Left lung (tissue), 14 donors: ENCODE measurements at places on chromosomes 6 and 20. TPM values are rescaled to one million over a fixed set of nuclear protein-coding genes. Genes with fewer than 3 reads are reported as not detected.

Gene SLC52A3
- total RNA-seq, result 1.6 TPM

GRCh38 chr6:73353636-73354593, at the start of gene DPPA5:
TSS of gene DPPA5 (minus strand) at chr6:73354276. CDS start at chr6:73354225, 51 bp downstream.
- no peaks in the 10 kb centered on the region for H3K36me3 ChIP-seq
- H3K27ac ChIP-seq, result no peak within 1 kb of the TSS
- H3K4me1 ChIP-seq, result no peaks in the 10 kb centered on the region
- DNase-seq, result no peak
- H3K4me3 ChIP-seq, result no peak within 1 kb of the TSS

Gene TOX2
- total RNA-seq, result 29.9 TPM

- no peaks in the 10 kb centered on the region for H3K36me3 ChIP-seq
- H3K4me1 ChIP-seq, result no peaks in the 10 kb centered on the region
- H3K27me3 ChIP-seq, result no peaks in the 10 kb centered on the region
- DNase-seq, result no peak
- H3K4me3 ChIP-seq, result no peak overlapping the region
Measured at GRCh38 chr6:145096846-145097245, 638.5 kb downstream of the EPM2A start.

- peaks cover 36% of the 10 kb centered on the region for H3K4me1 ChIP-seq
- H3K4me3 ChIP-seq, result no peak overlapping the region
- DNase-seq, result no peak
- H3K27ac ChIP-seq, result no peak overlapping the region
Measured at GRCh38 chr6:11413117-11413687, 124.3 kb upstream of the TMEM170B start.

DNA sequence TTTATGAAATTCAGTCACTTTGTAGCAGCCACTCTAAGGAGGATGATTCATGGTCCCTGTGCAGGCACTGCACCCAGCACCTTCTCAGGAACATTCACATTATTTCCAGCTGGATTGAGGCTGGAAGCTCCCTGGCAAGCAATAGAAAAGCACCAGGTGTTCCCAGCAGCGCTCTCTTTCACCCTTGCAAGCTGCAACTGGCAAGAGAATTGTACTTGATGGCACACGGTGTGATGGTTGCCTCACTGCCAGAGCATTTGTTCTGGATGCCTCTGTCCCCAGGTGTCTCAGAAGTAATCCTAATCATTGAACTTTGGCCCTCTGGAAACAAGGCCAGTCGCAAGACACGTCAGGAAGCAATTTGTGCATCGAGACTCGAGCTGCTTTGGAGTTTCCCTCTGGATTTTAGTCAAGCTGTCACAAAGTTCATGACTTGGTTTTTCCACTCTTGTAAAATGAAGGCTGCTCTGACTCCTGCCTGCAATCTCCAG, 24.9 kb upstream of the PHACTR2 start:
- no peak overlapping the region for H3K27ac ChIP-seq
- H3K4me3 ChIP-seq, result no peak overlapping the region
- H3K27me3 ChIP-seq, result no peaks in the 10 kb centered on the region
- H3K4me1 ChIP-seq, result no peaks in the 10 kb centered on the region

Gene NKX2-2
- total RNA-seq, result not detected

- DNase-seq, result no peak
- no peaks in the 10 kb centered on the region for H3K4me1 ChIP-seq
- H3K27ac ChIP-seq, result no peak overlapping the region
Measured at GRCh38 chr6:160661216-160661615, 2.9 kb downstream of the LPA start.

- no peak overlapping the region for H3K4me3 ChIP-seq
- H3K4me1 ChIP-seq, result no peaks in the 10 kb centered on the region
- no peak overlapping the region for H3K27ac ChIP-seq
Measured at GRCh38 chr6:37569743-37570481, 70.2 kb upstream of the CCDC167 start.

Gene CLIC1
- total RNA-seq, result 465 TPM

DNA sequence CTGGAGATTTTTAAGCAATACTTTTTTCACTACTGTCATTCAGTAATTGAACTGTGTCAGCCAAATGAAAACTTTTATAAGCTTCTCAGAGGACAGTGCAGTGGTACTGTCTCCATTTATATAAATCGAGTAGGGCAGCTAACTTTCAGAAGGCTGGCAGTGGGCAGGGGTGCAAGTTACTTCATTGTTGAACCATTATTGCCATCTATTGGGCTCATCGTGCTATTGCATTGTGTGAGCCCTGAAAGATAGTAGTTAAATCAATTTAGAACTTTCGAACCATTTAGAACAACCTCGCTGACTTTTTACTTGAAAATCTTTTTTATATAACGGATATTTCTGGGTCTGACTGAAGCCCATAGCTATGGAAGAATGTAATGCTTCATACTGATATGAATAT, 347.8 kb upstream of the PLCB4 start:
- no peak overlapping the region for H3K4me3 ChIP-seq
- DNase-seq, result peak; percentile 30
- H3K36me3 ChIP-seq, result no peaks in the 10 kb centered on the region
- no peaks in the 10 kb centered on the region for H3K27me3 ChIP-seq
- H3K27ac ChIP-seq, result no peak overlapping the region
- H3K4me1 ChIP-seq, result no peaks in the 10 kb centered on the region

Gene BTNL2
- not detected for total RNA-seq

DNA sequence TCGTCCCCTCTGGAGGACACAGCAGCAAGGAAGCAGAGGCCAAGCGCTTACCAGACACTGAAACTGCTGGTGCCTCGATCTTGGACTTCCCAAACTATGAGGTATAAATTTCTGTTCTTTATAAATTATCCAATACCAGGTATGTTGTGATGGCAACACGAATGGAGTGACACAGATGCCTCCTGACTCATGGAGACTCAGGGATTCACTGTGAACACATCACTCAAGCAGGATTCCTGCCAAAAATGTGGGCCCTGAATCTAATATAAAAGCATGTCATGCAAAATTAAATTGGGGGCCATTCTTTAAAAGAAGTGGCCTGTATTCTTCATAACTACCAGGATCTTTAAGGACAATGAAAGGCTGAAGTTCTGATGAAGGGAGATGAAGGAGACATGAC, 52.5 kb upstream of the SLC22A23 start:
- H3K36me3 ChIP-seq, result no peaks in the 10 kb centered on the region
- no peak overlapping the region for H3K4me3 ChIP-seq
- no peaks in the 10 kb centered on the region for H3K27me3 ChIP-seq
- no peaks in the 10 kb centered on the region for H3K4me1 ChIP-seq

DNA sequence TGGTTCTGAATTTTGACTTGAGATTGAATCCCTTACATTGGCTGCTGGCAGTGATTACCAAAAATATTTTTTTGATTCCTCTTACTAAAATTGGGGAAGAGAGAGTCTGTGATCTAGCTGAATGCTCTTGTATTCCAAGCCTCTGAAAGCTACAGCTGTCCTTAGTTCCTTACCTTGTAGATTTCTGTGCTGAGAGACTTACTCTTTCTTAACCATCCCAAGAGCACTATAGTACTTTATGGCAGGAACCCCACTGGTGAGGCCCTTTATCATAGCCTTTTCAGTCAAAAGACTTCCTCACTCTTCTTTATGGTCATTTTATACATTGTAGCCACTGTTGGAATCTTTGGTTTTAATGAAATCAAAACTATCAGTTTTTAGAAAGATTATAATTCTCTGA, 19.1 kb upstream of the ERVFRD-1 start:
- DNase-seq, result no peak
- no peak overlapping the region for H3K4me3 ChIP-seq
- H3K36me3 ChIP-seq, result peaks cover 17% of the 10 kb centered on the region
- no peak overlapping the region for H3K27ac ChIP-seq
